Trophoblast cell (in vitro differentiated cells and primary cell): ENCODE measurements at places on chromosomes 7 and 10.

DNA sequence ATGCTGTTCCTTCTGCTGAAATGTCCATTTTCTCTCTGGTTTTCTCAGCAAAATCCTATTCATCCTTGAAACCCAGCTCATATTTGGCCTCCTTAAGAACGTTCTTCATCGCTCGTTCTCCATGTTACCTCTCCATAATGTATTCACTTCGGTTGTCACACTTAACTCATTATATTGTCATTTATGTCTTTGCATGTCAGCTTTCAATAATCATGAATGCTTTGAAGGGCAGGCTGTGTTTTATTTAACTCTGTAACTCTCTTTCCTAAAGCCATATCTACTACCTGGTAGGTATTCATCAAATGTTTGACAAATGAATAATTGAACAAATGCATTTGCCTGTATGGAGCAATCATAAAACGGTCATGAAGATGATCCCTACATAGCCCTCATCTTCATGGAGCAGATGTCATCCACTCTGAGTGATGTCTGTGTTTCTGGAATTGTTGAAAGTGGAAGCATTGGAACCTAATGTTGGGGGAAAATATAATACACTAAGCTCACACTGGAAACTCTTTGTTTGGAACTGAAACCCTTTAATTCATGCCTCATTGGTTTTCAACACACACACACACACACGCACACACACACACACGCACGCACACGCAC is 303.4 kb downstream of the PLXNA4 start:
- no peak for DNase-seq

- DNase-seq = peak; percentile 19
These were observed 134.5 kb downstream of the NSUN6 start for GRCh38 chr10:18516851-18517250.

DNA sequence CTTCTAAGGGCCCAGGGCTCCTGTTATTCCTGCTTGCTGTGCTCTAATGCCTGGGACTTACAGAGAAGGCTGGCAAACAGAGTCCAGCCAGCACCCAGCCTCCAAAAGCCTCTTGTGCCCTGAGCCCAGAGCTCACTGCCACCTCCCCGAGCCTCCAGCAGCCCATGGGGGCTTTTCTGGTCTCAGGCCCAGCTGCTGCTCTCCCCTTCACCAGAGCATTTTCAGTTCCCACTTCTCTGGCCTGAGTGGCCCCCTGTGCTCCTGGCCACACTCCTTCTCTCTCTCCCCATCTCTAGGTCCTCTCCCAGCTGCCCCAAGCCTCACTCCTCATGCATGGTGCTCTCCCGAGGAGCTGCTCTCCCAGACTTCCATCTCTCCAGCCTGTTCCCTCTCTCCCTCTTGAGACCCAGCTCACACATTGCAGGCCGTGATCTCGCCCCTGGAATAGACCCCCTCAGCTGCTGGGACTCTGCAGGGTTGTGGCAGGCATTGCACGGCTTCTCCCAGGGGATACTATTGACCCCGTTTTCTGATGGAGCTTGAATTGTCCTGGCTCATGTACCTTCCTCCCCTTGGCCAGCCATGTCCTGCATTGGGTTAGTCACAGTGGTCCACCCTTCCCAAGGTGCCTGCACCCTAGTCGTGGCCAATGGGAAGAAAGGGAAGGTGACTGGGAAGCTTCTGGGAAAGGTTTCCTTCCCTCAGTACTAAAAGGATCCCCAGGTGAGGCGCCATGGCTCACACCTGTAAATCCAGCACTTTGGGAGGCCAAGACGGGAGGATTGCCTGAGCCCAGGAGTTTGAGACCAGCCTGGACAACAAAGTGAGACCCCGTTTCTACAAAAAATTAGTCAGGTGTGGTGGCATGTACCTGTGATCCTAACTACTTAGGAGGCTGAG is 9.0 kb upstream of the RASSF4 start:
- DNase-seq = no peak

DNA sequence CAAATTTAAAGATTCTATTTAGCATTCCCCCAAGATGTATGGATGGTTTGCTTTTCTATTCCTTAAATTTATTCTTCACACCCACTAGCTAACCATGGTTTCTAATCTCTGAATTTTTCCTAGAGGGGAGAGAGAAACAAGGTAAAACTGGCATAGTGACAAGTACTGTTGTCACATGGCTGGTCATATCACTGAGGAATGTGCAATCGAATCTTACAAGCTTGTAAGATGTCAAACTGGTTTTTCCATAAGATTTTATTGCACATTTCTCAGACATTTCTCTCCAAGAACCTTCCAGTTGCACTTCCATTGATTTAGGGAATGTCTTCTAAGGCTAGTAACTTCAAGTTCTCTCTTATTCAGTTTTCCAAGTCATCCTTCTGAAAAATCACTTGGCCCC is 89.8 kb downstream of the MBL2 start:
- peak; percentile 92 for DNase-seq

DNA sequence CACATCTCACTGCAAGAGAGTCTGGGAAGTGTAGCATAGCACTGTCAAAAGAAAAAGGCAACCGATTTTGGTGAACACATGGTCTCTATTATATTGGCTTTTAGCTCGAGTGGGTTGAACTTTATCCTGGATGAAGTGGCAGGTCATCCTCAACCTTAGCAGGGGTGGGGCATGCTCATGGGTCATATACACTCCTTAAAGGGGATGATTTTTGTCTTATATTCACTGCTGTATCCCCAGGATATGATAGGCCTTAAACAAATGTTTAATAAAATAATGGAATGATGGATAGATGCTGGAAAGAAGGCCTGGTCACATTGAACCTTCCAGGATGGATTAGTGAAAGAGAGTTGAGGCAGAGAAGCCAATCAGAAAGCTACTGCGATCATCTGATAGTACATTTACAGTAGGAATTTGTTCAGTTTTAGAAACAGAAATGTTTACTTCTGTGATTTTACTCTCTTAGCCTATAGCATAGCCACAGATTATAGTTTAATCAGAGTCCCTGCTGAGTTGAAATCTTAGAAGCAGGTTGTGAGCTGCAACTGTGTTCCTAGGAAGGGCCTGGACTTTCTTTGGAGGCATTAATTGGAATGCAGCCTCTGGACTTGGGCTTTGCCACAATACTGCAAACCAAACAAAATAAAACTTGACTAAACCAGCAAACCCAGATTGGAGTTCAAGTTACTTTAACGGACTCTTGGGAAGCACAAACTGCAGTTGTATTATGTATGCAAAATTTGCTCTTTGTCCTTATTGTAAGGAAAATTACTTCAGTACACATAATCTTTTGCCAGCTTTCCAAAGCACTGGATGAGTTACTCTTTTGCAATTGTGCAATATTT is 138.3 kb downstream of the BMPER start:
- DNase-seq = no peak

- DNase-seq = no peak
These were observed 86.3 kb upstream of the FAM171A1 start for GRCh38 chr10:15457382-15457781.

DNA sequence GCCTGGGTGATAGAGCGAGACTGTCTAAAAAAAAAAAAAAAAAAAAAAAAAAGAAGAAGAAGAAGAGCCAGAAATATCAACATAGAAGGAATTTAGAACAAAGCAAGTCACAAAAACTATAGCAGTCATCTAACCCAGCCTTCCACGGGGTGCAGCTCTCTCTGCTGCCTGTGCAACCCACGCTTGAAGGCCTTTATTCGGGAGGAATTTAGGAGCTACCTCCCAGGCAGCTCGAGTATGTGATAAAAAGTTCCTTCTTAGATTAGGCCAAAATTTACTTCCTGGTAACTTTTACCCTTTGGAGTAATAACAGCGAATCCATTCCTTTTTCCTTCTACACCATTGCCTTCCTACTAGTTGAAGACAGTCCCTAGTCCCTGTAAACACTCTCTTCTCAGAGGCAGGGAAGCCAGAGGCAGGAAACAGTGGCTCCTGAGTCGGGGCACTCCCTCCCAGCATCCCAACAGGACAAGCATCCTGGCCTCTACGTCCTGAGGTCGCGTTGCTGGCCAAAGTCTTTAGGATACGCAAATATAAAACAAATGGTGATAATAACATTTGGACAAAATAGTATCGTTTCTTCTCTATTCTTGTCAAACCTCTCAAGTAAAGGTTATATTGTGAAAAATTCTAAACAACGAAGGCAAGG is 109.3 kb upstream of the KMT2C start:
- DNase-seq = no peak

- DNase-seq = no peak
These were observed 30.1 kb downstream of the AFAP1L2 start for GRCh38 chr10:114374053-114374791.

DNA sequence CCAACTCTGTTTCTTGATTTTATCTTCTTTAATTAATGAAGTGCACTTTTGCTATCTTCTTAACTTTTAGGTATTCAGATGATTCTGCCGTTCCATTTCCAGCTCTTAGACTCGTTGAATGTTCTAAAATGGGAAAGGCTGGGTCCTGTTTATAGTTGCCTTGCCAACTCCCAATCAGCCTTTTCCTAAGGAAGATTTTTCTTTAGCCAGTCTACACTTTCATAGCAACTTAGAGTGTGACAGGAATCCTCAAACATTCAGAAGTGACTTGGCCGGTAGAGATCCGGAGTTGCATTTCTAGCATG is 23.0 kb upstream of the TRIL start:
- DNase-seq = peak; percentile 61

DNA sequence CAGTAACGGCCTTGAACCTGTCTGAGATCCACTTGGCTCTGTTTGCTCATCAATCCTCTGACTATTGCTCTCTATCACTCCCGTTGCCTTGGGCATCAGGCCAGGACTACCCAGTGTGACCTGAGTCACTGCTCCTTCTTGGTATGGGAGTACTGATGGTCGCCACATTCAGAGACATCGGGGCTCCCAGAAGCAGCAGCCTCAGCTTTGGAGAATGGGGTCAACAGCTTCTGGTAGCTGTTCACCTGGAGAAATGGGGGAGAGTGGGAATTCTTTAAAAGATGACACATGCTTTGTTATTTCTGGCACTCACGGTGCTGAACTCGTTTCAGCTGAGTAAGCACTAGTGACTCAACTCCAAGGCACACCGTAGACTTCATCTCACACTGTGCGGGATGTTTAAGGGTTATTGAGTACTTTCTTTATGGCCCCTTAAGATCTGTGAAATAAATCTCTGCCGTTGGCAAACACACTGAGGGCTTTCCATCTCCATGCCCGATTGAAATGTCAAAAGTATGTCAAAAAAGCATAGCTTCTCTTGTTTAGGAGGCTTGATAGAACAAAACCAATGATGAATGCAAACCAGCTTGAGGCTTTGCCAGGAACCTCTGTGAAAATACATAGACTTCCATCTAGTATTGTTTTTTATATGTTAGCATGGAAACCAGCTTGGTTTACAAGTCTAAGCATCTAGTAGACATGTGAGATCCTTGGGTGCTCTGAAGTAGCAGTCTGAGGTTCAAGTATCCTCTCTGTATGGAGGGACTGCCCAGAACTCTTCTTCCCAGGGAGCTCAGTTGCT is 333.1 kb downstream of the CXCL12 start:
- DNase-seq = peak; percentile 55

- DNase-seq = no peak
These were observed 76.4 kb downstream of the NKX6-2 start for GRCh38 chr10:132709471-132709951.

DNA sequence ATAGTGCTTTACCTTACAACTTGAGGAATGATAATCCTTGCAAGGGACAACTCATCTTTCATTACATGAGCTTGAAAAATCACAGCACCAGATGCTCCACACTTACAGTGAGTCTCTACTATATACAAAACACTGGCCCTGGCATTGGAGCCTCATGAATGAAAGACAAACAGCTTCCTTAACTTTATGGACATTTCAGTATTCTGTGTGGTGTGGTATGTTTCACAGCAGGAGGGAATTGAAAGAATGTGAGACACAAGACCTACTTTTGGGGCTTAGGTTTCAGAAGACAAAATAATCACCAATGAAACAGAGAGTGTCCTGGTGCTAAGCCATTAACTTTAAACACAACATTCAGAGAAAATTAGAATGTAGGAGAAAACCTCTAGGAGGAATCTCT is 1249.6 kb downstream of the XPNPEP1 start:
- no peak for DNase-seq

DNA sequence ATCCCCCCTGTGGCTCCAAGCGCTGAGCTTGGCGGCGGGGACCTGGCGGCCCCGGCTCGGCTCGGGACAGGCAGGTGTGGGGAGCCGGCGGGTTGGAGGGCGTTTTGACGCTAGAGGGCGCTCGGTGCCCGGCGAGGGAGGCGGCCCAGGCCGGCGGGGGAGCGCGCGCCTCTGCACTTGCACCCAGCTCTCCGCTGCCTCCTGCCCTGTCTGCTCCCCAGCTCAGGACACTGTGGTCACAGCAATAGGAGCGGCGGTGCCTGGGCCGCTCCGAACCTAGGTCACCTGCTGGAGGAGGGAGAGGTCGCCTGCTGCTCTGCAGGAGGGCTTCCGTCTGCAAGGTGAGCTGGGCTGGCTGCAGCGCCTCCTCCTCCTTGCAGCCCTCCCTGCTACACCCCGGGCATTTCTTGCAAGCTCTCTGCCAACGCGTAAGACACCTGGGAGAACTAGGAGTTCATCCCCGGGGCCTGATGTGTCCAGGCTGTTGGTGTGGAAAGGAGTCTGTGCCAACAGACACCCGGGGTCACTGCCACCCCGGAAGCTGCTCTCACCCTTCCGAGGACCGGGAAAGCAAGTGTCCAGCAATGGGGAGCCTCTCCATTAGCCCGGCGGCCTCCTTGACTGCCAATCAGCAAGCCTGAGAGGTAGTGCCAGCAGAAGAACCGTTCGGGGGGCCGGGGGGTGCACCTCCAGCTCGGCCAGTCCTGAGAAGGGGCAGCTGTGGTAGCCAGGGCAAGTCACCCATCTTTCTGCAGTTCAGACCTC is 620.4 kb downstream of the GALNT17 start:
- DNase-seq = peak; percentile 39

- DNase-seq = no peak
These were observed 69.8 kb downstream of the MAD1L1 start for GRCh38 chr7:2162959-2163358.

- no peak for DNase-seq
These were observed 811.2 kb downstream of the TYW1 start for GRCh38 chr7:67807826-67808225.

GRCh38 chr10:8992009-8992408 is 937.5 kb downstream of the GATA3 start:
- no peak for DNase-seq

DNA sequence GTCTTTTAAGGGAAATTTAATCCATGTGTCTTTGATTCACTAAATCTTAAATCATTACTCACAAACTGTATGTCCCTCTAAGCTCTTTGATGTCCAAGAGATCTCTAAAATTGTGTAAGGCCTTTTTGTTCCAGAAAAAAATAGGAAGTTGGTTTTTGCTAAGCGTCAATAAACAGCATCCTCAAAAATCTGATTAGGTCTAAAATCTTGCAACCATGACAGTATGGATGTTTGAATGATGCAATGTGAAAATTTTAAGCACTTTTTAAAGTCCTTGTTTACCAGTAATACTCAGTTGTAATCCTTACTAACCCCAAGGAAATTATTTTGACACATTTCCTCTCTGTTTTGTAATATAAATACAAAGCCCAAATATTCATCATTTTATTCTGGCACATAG is 6.8 kb downstream of the MET start:
- DNase-seq = no peak
